Panc1 (cell line): ENCODE measurements at places on chromosomes 7 and 10.

DNA sequence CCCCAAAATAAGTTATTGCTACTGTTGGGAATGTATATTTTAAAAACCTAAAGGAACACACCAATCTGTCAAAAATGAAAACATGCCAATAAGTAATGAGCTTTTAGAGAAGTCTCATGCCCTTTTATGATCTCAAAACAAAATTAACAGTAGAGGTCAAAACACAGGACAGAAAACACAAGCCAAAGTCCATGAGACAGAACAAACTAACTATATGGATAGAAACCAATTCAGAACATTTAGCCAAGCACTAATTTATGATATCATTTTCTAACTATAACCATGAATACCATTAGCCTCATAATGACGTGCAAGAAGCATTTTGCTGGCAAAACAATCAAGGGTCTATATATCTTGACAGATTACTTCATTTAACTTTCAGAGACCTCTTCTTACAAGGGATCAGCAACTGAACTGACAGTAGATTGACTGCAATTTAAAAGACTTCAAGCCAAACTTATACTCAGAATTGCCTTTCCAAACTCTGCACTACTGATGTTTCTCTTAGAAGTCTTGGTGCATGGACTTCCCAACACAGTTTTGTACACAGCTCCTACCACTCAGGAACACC is 200.9 kb downstream of the DOCK4 start:
- H3K27ac ChIP-seq: no peak overlapping the region
- no peaks in the 10 kb centered on the region for H3K36me3 ChIP-seq
- H3K4me3 ChIP-seq: no peak overlapping the region
- no peak for DNase-seq
- H3K27me3 ChIP-seq: no peaks in the 10 kb centered on the region
- H3K4me1 ChIP-seq: no peaks in the 10 kb centered on the region

GRCh38 chr7:88347090-88347489 is 40.4 kb upstream of the STEAP4 start:
- no peak for DNase-seq
- H3K4me1 ChIP-seq: no peaks in the 10 kb centered on the region
- peaks cover 5% of the 10 kb centered on the region for H3K27me3 ChIP-seq

DNA sequence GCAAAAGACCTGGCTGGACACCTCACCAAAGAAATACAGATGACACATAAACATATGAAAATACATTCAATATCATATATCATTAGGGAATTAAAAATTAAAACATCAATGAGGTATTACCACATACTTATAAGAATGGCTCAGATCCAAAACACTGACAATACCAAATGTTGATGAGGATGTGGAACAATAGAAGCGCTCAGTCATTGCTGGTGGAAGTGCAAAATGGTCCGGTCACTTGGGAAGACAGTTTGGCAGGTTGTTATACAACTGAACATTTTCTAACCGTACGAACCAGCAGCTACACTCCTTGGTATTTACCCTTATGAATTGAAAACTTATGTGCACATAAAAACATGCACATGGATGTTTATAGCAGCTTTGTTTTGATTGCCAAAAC is 38.5 kb downstream of the ZMYND11 start:
- DNase-seq: no peak
- no peaks in the 10 kb centered on the region for H3K36me3 ChIP-seq
- no peaks in the 10 kb centered on the region for H3K27me3 ChIP-seq
- H3K27ac ChIP-seq: no peak overlapping the region

- H3K27me3 ChIP-seq: no peaks in the 10 kb centered on the region
- H3K36me3 ChIP-seq: no peaks in the 10 kb centered on the region
- DNase-seq: no peak
- no peak overlapping the region for H3K4me3 ChIP-seq
Observed at GRCh38 chr10:51659344-51659743, 40.1 kb downstream of the CSTF2T start.

DNA sequence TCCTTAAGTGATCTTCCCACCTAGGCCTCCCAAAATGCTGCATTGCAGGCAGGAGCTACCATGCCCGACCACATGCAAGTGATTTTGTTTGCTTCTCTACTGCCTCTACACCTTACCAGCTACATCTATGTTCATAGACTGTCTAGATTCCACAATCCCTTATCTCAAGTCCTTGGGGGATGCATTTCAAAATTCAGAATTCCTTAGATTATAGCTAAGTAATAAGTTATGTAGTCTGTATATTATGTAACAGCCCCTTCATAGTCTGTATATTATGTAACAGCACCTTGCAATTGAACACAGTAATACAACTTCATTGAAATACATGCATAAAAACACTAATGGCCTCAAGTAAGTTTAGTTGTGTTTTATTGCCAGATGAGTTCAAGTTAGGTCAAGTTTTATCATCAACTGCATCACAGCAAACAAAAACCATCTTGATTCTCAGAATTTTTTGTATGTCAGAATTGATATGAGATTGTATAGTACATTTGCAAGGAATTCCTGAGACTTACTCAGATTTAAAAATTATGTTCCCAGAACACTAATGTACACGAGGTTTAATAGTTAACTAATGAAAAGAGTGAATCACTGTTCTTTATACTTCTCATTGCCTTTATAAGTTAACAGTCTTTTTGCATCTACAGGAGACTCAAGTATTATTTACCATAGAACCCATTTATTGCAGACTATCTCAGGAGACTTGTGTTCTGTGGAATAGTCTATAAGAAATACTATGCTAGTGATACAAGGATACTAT is 11.6 kb upstream of the FOXP2 start:
- no peak overlapping the region for H3K4me3 ChIP-seq
- H3K4me1 ChIP-seq: no peaks in the 10 kb centered on the region
- H3K27ac ChIP-seq: no peak overlapping the region
- no peak for DNase-seq
- no peaks in the 10 kb centered on the region for H3K27me3 ChIP-seq

- H3K36me3 ChIP-seq: no peaks in the 10 kb centered on the region
- peaks cover 17% of the 10 kb centered on the region for H3K27me3 ChIP-seq
- H3K4me1 ChIP-seq: no peaks in the 10 kb centered on the region
- no peak overlapping the region for H3K4me3 ChIP-seq
- H3K27ac ChIP-seq: no peak overlapping the region
- DNase-seq: no peak
Observed at GRCh38 chr7:93211228-93211818, 14.9 kb downstream of the HEPACAM2 start.

GRCh38 chr10:1366322-1366691 is 310.1 kb downstream of the WDR37 start:
- no peak overlapping the region for H3K4me3 ChIP-seq
- no peaks in the 10 kb centered on the region for H3K4me1 ChIP-seq
- H3K27me3 ChIP-seq: no peaks in the 10 kb centered on the region

- H3K4me1 ChIP-seq: no peaks in the 10 kb centered on the region
- DNase-seq: no peak
- no peaks in the 10 kb centered on the region for H3K36me3 ChIP-seq
- no peak overlapping the region for H3K4me3 ChIP-seq
- H3K27ac ChIP-seq: no peak overlapping the region
- peaks cover 35% of the 10 kb centered on the region for H3K27me3 ChIP-seq
Observed at GRCh38 chr7:29463504-29464158, 100.0 kb upstream of the PRR15 start.

DNA sequence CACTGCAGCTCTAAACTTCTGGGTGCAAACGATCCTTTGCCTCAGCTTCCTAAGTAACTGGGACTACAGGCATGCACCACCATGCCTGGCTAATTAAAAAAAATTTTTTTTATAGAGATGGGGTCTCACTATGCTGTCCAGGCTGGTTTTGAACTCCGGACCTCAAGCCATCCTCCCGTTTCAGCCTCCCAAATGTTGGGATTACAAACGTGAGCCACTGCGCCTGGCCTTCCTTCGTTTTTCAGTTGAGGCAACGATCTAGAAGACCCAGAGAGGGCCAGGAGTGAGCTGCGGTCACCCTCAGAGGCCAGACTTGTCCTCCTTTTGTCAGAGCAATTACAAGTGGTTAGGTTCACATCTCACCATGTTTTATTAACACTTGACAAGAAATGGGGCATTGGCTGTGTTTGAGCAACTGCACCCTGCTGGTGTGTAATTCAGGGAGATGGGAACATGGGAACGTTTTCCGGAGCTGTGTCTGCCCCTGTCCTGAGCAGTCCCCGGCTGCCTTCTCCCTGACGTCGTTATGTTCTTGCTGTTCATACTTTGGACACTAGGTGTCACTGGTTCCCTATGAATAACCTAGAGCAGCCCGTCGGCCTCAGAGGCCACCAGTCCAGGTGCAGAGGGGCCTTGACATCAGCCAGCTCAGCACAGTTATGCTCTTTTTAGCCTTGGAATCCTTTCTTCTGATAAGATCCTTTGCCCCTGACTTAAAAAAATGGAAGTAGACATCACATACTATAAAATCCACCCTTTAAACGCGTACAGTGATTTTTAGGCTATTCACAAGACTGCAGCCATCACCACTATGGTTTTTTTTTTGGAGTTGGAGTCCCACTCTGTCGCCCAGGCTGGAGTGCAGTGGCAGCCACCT is 375.0 kb downstream of the TYW1 start:
- H3K4me3 ChIP-seq: no peak overlapping the region
- peak; percentile 69 for DNase-seq
- no peaks in the 10 kb centered on the region for H3K36me3 ChIP-seq

GRCh38 chr7:143327903-143328302 is 12.0 kb downstream of the CLCN1 start:
- H3K27ac ChIP-seq: no peak overlapping the region
- no peaks in the 10 kb centered on the region for H3K36me3 ChIP-seq
- H3K27me3 ChIP-seq: no peaks in the 10 kb centered on the region; the same call in 1 of the 2 replicates
- H3K4me3 ChIP-seq: no peak overlapping the region
- no peaks in the 10 kb centered on the region for H3K4me1 ChIP-seq
- DNase-seq: no peak

DNA sequence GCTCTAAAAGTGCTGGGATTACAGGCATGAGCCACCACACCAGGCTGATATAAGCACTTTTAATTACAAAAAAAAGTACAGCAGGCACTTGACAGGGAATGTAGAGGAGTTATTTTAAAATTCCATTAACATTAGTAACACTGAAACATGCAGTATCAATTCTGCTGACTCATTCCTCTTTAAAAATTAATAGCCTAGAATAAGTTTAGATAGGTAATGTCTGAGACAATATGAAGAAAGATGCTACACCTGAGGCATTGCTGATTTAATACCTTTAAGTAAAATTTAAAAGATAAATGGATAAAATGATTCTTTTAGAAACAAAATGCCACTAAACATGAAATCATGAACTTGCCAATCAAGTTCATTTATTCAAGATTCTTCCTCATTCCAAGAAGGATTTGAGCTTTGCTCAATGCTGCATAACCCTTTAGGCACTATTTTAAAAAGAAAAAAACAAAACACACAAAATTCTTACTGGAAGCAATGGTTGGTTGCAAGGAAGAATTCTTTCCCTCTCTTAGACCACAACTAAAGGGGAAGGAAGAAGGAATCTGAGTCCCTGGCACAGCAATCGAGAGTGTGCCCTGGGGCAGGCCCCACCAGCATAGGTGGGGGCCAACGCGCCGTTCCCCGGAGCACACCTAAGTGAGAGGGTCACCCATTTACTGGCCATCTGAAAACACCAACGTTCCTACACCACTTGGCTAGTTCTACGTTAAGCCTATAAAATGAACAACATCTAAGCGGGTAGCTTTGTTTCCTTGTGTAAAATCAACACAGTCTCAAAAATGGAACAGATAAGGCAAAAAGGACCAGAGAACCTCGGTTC is 26.6 kb downstream of the ESYT2 start:
- no peak for DNase-seq
- H3K36me3 ChIP-seq: no peaks in the 10 kb centered on the region
- H3K27me3 ChIP-seq: no peaks in the 10 kb centered on the region
- peak overlapping the region; percentile 24 for H3K27ac ChIP-seq
- H3K4me1 ChIP-seq: peaks cover 7% of the 10 kb centered on the region; the same call in 1 of the 2 replicates

- no peaks in the 10 kb centered on the region for H3K36me3 ChIP-seq
- no peaks in the 10 kb centered on the region for H3K4me1 ChIP-seq
- no peaks in the 10 kb centered on the region for H3K27me3 ChIP-seq
- no peak overlapping the region for H3K4me3 ChIP-seq
- DNase-seq: no peak
Observed at GRCh38 chr10:27822301-27822700, 76.7 kb upstream of the MKX start.

- no peak overlapping the region for H3K4me3 ChIP-seq
- H3K36me3 ChIP-seq: no peaks in the 10 kb centered on the region
- H3K4me1 ChIP-seq: no peaks in the 10 kb centered on the region; the same call in 1 of the 2 replicates
- no peak for DNase-seq
- H3K27ac ChIP-seq: no peak overlapping the region
Observed at GRCh38 chr10:7318836-7319235, 92.0 kb downstream of the SFMBT2 start.

GRCh38 chr7:142539901-142540300 is 209.4 kb upstream of the PRSS1 start:
- H3K27me3 ChIP-seq: no peaks in the 10 kb centered on the region
- H3K4me1 ChIP-seq: no peaks in the 10 kb centered on the region
- no peak overlapping the region for H3K4me3 ChIP-seq
- peak; percentile 90 for DNase-seq
- H3K27ac ChIP-seq: no peak overlapping the region
- no peaks in the 10 kb centered on the region for H3K36me3 ChIP-seq

- no peaks in the 10 kb centered on the region for H3K4me1 ChIP-seq
- H3K36me3 ChIP-seq: no peaks in the 10 kb centered on the region
- H3K4me3 ChIP-seq: no peak overlapping the region
- 0 out of 2 replicates have a peak, but pooled peaks cover 3% of the 10 kb centered on the region for H3K27me3 ChIP-seq
- H3K27ac ChIP-seq: no peak overlapping the region
- no peak for DNase-seq
Observed at GRCh38 chr10:58642916-58643428, 130.3 kb downstream of the BICC1 start.

DNA sequence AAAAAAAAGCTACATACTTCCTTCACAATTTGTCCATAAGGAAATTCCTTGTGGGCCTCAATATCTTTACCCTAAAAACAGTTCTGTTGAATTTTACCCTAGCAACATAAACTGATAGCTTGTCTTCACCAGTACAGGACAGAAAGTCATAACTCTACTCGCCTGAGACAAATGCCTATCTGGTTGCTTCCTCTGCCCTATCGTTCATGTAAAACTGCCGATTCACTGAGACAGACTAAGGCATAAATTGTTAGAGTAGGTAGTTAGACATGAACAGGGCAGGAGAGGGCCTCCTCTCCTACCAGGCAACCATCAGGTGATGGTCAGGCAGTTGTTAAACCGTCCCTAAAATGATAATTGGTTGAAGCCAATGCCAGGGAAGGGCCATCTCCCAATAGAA is 25.0 kb downstream of the IFIT3 start:
- no peaks in the 10 kb centered on the region for H3K27me3 ChIP-seq
- DNase-seq: no peak
- peaks cover 19% of the 10 kb centered on the region for H3K4me1 ChIP-seq
- peak overlapping the region; percentile 72; the same call in 1 of the 2 replicates for H3K27ac ChIP-seq
- no peaks in the 10 kb centered on the region for H3K36me3 ChIP-seq

GRCh38 chr10:104117839-104118323 is 4.1 kb upstream of the SFR1 start:
- H3K27ac ChIP-seq: no peak overlapping the region; the same call in 1 of the 2 replicates
- H3K4me3 ChIP-seq: no peak overlapping the region
- H3K4me1 ChIP-seq: peaks cover 21% of the 10 kb centered on the region
- H3K36me3 ChIP-seq: no peaks in the 10 kb centered on the region
- H3K27me3 ChIP-seq: no peaks in the 10 kb centered on the region
- DNase-seq: no peak

- no peak overlapping the region for H3K4me3 ChIP-seq
- H3K36me3 ChIP-seq: no peaks in the 10 kb centered on the region
- DNase-seq: no peak
- H3K27ac ChIP-seq: no peak overlapping the region
Observed at GRCh38 chr10:109859221-109859620, 64.1 kb downstream of the XPNPEP1 start.

GRCh38 chr7:105979405-105979804 is 16.3 kb downstream of the CDHR3 start:
- H3K4me1 ChIP-seq: no peaks in the 10 kb centered on the region
- H3K4me3 ChIP-seq: no peak overlapping the region
- no peak for DNase-seq
- no peaks in the 10 kb centered on the region for H3K27me3 ChIP-seq
- no peaks in the 10 kb centered on the region for H3K36me3 ChIP-seq
- no peak overlapping the region for H3K27ac ChIP-seq
